ENCODE measurements at places on chromosomes 1 and 21. TPM values are rescaled to one million over a fixed set of nuclear protein-coding genes. Genes with fewer than 3 reads are reported as not detected.

DNA sequence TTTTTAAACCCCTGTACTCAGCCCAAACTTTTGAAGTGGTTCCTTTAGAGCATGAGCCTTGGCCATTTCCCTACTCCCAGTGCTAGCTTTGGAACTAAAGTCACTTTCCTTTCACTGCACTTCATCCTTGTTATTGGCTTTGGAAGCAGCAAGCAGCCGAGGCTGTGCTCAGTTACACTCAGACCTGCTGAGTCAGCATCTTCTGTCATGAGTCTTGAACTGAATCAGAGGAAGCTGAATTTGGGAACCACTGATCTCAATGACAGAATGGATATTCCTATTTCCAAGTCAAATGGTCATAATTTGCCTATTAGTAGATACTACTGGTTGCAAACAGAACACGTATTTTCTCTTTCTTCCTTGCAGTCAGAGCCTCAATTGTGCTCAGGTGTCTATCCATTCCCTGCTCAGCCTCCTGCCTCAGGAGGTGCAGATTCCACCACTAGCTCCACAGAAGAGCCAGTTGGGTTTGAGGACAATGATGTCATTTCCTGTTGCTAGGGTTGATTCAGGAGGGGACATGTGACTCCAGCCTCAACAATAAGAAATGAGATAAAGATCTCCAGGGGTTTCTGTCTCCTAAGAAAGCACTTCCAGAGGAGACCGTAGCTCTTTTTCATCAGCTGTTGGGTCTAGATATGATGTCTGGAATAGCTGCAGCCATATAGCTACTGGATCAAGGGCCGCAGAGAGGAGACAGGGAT is 44.9 kb upstream of the NTPCR start:
- DNase-seq, result no peak

DNA sequence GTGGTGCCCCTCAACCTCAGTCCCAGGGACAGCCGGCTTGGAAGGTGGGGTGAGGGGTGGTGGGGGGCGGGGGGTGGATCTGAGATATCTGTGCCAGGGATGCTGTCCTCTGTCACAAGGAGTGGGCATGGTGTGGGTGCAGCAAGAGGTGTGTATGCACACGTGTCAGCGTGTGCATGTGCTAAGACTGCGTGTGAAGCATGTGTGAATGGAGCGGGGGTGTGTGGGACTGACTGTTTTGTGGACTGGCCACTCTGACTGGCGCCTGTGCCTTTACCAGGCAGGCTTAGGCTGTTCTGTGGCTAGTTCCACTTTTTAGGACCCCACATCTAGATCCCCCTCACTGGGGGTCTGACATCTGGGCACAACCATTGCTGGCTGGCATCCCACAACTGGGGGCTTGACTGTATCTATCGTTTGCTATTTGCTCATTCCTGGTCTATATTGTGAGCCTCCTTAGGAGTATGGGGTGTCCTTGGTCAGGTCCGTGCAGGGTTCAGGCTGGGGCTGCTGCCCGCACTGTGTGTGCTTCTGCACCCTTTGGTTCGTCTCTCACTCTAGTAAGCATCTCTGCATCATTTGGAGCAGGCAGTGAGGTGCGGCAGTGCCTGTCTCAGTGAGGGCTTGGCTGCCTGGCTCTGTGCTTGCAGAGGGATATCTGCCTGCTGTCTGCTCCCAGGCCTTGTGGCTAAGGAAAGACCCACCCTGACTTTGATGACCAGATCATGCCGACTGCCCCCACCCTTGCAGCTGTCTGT is 1.9 kb downstream of the AMPD2 start:
- no peak for DNase-seq

DNA sequence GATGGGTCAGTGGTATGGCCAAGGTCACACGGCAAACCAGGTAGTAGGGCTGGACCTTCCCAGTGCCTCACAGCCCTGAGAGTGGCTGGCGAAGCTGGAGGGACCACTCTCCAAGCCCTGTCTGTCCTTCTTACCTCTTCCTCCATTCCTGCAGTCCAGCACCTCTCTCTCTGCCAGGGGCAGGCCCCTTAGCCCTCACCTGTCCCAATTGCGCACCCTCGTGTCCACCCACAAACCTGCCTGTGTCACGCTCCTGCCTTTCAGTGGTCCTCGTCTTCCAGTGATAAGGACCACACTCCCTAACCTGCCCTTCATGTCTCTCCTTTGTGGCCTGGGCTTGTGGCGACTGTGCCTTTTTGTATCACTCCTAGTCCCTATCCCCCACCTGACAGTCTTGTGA is 3.4 kb downstream of the PODN start:
- no peak for DNase-seq

GRCh38 chr1:214187933-214188332 is 93.0 kb upstream of the SMYD2 start:
- no peak for DNase-seq

Gene SLC9C2
- 1.3 TPM for polyA plus RNA-seq

Gene TAS1R1
- not detected for polyA plus RNA-seq

Gene STIL
- 10.5 TPM for polyA plus RNA-seq

Gene PLA2G2F
- 0.17 TPM for polyA plus RNA-seq

Gene ZNF436
- 33.2 TPM for polyA plus RNA-seq

Measured in renal cortex interstitium (tissue), 15 donors.